ENCODE measurements at places on chromosomes 2 and 18.

GRCh38 chr2:9358846-9359245, 64.5 kb downstream of the ITGB1BP1 start:
- no peak for DNase-seq

DNA sequence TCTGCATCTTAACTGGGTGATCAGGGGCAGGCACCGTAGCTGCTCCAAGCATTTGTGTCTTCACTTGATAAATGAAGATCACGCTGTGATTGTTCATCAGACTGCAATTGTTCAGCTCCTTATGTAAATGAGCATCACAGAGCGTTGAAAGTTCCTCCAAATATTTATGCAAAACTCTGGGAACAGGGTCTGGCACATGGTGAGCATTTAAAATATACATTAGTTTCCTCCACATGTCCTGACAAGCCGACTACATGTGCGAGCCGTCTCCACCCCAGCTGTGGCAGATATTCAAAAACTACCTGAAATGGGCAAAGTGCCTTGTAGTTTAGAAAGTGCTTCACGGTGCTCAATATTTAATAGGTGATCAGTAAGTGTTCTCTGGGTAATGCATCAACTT, 175.1 kb upstream of the ID2 start:
- DNase-seq, result no peak

- no peak for DNase-seq
Measured at GRCh38 chr2:192499476-192499875, 304.7 kb upstream of the TMEFF2 start.

GRCh38 chr2:173978447-173978846, 13.3 kb upstream of the SP3 start:
- DNase-seq, result no peak

DNA sequence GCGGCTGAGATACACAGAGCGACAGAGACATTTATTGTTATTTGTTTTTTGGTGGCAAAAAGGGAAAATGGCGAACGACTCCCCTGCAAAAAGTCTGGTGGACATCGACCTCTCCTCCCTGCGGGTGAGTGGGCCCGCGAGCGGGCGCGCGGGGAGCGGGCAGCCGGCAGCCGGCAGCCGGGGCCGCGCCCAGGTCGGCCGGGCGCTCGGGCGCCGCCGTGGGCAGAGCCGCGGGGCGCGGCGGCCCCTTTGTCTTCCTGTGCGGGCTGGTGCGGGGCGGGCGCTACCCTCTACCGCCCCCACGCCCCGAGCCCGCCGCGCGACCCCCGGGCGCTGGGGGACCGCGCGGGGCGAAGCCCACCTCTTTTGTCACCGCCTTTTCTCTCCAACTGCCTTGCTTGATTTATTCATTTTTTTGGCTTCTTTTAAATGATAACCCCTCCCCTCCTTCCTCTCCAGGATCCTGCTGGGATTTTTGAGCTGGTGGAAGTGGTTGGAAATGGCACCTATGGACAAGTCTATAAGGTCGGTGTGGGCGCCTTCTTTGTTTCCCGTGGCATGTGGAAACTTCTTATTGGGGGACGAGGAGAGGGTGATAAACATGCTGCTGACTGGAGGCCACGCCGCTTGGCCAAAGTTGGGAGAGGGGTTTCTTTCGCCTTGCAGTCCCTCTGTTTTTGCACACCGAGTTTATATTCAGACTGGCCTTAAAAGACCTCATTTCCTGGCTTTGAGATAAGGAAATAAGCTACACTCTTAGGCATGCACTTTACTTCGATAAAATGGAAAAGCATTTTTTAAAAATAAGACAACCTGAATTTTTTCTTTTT, 722 bp downstream of the MAP4K4 start:
- peak; percentile 42 for DNase-seq

DNA sequence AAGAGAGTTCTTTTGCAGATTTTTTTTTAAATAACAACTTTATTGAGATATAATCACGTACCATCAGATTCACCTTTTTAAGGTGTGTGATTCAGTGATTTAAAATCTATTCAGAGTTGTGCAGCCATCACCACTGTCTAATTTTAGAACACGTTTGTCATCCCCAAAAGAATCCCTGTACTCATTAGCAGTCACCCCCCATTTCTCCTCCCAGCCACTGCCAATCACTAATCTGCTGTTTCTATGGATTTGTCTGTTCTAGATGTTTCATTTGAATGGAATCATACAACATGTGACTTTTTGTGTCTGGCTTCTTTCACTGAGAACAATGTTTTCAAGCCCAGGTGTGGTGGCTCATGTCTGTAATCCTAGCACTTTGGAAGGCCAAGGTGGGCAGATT, 55.4 kb upstream of the RAPH1 start:
- no peak for DNase-seq

DNA sequence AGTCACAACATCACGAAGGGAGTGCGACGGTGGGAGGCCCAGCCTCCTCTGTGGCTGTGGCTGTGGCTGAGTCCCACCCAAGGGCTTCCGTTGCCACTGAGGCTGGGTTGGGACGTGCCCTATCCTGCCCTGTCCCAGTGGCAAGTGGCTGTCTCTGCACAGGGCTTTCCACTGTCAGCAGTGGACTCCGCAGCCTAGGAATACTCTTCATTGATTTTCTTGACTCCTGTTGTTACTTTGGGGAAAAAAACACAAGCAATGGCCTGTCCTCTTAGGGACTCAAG, 122.7 kb downstream of the RAB3GAP1 start:
- DNase-seq, result no peak

Data from left kidney (tissue), 8 donors.